NCI-H187 treated with DMSO at 0.1 percent for 48 hours (cell line): ENCODE measurements at places on chromosomes 6 and 20.

DNA sequence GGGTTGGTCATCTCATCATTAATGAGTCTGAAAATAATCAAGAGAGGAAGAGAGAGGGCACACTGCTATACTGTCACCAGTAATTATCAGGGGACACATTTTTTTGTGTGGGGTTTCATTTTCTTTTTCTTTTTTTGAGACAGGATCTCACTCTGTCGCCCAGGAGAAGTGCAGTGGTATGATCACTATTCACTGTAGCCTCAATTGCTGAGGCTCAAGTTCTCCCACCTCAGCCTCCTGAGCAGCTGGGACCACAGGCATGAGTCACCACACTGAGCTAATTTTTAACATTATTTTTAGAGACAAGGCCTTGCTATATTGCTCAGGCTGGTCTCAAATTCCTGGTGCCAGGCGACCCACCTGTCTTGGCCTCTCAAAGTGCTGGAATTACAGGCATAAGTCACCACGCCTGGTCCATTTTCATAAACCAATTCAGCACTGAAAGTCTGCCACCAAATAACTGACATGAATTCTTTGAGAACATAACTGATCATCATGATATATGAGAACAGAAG lies 43.3 kb downstream of the EPHA7 start:
- DNase-seq = no peak

- no peak for DNase-seq
Measured at GRCh38 chr6:156988276-156989158, 211.3 kb downstream of the ARID1B start.

DNA sequence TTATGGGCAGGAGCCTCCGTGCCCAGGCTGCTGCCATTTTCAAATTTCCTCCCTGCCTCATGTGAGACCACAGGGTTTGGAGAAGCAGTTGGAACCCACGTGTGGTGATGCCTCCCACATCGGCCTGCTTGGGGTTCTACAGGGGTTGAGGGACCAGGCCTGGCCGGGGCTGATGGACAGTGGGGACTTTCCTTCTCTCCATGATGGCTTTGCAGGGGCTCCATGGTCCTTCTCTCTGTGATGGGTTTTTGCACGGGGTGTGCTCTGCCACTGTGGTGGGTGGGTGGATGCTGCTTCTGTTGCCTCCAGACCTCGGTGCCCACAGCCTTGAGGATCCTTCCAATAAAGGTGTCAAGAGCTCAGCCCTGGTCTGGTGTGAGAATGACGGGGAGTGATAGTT lies 54.4 kb downstream of the ADNP start:
- DNase-seq = no peak

DNA sequence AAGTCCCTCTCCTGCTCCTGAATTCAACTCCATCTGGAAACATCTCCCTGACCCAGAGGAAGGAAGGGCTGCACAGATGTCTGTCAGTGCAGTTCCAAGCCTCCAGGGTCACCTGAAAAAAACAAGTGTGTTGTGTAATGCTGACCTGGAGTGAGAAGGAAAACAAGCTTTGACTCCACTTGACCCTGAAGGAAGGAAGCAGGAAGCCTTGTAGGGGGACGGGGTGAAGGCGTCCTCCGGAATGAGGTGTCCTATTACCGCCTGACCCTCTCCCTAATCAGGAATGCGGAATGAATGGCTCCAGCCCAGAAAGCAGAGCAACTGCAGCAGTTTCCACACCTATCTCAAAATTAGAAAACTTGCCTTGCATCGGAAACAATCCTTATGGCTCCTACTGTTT lies 13.9 kb upstream of the ADGRF5 start:
- no peak for DNase-seq

GRCh38 chr6:52712136-52712535 lies 41.2 kb downstream of the TMEM14A start:
- DNase-seq = no peak

GRCh38 chr6:113903666-113904330 lies 46.7 kb downstream of the MARCKS start:
- DNase-seq = no peak

DNA sequence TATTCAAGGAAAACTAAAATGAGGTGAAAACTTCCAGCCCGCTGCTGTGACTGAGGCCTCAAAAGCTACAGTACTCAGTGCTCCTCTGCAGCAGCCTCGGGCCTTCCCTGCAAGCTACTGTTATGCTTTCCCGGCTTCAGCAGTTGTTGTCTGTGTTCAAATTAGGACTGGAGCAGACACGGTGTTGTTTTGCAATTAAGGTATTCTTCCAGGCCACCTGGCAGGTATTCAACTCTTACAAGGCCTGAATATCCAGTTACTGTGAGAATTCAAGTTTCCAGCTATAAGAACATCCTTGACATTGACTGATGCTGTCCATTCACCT lies 10.7 kb downstream of the TXNDC5 start:
- no peak for DNase-seq

GRCh38 chr6:11586536-11586935 lies 49.0 kb downstream of the TMEM170B start:
- DNase-seq = no peak

DNA sequence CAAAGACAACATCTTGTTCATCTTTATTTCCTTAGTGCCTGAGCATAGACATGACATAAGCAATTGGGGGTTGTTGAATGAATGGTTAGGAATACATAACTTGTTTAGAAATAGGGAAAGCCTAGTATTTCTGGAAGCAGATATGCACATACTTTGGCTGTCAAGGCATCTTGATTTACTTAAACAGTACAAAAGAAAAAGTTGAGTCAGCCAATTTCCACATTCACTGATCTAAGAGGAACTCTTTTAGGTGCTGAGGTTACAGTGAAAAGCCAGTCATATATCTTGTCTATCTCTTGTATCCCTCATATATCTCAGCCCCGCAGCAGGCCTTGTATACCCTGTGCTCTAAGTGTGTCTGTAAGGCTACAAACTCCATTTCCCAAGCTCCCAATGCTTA lies 11.6 kb downstream of the ZKSCAN4 start:
- DNase-seq = no peak

GRCh38 chr6:47064274-47064673 lies 22.1 kb upstream of the ADGRF1 start:
- no peak for DNase-seq

DNA sequence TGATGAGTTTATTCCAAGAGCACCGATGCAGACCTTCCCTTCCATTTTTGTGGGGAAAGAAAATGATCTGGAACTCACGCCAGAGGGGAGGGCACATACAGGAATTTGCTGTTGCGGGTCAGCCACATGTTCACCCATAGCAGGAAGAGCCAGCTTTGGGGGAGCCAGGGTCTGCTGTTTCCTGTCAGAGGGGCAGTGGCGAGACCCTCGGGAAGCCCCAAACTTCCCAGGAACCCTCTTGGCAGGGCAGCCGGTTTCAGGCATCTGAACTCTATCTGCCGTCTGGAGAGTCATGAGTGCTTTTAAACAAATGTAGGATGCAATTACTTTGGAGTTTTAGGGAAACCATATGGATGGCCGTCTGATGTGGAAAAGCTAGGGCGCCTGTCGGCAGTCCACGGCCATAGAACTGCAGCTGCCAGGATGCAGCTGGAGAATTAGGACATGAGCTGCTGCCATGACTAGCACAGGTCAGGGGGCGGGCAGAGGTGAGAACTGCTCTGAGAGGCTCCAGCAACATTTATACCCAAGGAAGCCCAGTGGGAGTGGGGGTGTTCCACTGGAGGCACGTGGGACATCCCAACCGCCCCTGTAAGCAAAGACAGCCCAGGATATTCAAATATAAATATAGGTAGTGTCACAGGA lies 14.8 kb upstream of the SERPINB9 start:
- DNase-seq = no peak

DNA sequence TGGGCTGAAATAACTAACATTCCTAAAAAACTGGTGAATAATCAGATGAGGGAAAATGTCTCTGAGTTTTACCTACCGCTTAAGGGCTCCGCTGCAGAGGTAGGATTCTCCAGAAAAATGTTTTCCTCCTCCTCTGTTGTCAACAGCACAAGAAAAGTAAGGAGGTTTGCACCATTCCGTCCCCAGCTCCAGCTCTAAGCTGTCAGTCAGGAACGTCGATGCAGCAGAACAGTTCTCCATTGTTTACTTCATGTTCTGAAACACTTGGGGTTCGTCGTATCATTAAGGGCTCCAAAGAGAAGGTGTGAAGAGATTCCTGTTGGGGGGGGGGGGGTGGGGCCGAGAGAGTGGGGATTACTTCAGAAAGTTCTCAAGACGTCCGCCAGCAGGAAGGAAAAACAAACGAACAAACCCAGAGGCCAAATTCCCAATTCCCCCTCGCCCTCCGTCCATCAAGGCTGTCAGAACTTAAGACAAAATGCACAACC lies 734 bp downstream of the MMS22L start:
- no peak for DNase-seq

DNA sequence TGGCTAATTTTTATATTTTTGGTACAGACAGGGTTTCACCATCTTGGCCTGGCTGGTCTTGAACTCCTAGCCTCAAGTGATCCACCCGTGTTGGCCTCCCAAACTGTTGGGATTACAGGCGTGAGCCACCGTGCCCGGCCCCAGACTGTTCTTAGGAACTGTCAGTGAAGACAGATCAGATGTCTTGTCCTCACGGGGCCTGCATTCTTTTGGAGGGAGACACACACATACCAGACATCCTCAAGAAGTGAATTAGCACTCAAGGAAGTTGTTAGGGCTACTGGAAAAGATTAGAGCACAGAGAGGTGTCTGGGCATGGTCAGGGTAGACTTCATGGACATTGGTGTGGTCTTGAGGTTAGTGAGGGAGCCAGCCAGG lies 10.3 kb upstream of the LPIN3 start:
- no peak for DNase-seq

DNA sequence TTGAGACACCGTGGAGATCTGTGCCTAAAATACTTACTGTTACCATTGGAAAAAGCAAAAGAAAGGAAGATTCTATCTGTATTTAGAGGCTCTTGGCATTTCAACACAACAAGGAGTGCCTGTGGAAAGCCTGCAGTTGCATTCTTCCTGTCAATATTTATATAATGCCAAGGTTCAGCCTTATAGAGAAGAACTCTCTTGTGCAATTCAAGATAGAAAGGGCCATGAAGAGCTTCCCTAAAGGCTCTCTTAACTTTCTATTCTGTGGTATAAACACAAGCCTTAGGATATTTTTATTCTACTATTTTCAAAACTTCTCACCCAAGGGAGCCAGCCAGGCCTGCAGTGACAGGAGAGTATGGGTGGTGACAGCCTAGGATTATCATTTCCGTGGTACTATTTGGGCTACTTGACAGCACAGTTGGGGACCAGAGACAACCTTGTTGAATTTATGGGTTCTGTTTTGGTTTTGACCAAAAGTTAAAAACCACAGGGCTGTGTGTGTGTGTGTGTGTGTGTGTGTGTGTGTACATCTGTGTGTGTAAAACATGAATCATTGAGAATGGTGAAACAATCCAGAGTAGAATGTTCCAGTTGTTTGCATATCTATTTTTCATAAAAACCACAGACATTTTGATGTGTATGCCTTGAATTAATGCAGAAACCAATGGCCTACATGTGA lies 700.9 kb upstream of the SLC35B3 start:
- no peak for DNase-seq

- DNase-seq = no peak
Measured at GRCh38 chr6:150128425-150128824, 14.4 kb upstream of the PPP1R14C start.

DNA sequence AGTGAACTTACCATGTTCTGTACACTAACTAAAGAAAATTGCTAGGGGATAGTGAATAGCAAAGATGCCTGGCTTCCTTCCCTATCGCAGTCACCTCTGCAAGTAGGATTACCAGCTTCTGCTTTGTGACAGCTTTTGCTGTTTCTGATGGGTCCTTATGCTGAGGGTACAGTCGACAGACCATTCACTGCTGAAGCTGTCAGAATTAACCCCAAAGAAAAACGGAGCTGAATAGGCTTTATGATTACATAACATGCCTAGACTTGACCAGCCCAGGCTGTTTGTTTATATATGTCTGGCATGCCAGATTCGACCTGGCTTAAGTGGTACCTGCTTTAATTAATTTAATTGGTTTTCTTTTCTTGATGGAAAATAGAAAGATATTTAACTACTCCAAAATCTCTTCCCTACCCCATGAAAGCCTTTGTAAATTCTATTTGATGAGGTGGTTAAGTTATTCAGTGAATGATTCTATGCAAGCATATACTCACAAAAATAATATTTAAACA lies 21.7 kb upstream of the PRELID3B start:
- no peak for DNase-seq

GRCh38 chr20:60050193-60050947 lies 92.1 kb downstream of the CDH26 start:
- no peak for DNase-seq
